ENCODE measurements at places on chromosomes 4 and X.

GRCh38 chrX:7948483-7948882 is 21.3 kb upstream of the PNPLA4 start:
- no peak for DNase-seq

DNA sequence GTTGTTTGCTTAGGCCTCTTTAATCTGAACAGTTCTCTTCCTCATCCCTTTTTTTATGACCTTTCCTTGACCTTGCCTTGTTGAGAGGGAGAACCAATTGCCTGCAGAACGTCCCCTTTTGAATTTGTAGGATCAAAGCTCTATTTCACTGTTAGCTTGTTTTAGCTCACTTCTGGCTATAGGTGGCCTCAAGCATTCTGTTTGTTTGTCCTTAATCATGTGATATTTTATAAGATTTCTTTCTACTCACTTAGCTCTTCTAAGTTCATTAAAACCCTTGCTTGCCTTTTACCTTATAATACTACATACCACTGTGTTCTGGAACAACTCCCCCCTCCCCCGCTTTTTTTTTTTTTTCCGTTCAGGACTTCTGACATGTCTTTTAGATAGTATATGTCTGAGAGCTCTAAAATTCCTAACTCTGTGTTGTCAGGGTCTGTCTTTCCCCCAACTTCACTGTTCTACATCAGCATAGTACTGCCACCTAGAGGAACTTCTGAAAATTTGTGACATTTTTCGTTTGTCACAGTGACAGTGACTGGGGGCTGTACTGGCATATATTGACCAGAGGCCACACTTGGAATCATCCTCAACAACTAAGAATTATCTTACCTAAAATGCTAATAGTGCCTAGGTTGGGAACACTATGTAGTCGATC is 128.5 kb downstream of the LARP7 start:
- DNase-seq: no peak

GRCh38 chrX:53253293-53254020 is 27.9 kb downstream of the IQSEC2 start:
- DNase-seq: no peak

- no peak for DNase-seq
These were observed 25.7 kb upstream of the BCORL1 start for GRCh38 chrX:129956765-129957164.

DNA sequence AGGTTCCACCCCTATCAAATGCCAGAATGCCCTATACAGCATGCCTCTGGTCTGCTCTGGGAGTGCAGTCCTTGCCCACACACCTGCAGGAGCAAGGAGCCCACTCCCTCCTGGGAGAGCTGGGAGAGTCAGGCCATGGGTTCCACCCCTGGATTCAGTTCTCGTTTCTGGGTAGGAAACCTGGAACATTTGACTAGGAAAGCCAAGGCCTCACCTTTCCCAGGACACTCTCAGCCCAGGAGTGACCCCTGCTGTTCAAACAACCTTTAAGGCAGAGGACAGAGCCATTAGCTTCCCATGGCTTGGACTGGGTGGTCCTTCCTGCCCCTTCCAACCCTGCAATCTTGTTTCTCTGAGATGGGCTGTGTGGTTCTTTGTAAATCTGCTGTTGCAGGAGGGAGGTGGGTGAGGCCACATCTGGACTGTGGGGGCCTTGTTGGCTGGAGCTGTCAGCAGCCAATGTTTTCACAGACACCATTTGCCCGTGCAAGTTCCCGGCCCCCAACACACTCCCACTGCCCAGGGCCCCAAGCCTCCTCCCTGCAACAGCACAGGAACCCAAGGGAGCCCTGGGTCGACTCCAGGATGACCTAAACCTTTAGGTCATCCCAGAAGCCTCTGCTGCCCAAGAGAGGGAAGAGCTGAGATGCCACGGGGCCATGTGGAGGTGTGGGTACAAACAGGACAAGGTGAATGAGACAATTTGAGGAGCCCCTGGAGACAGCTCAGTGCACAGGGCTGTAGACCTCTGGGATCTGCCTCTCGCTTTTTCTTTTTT is 104.4 kb downstream of the PJA1 start:
- no peak for DNase-seq

DNA sequence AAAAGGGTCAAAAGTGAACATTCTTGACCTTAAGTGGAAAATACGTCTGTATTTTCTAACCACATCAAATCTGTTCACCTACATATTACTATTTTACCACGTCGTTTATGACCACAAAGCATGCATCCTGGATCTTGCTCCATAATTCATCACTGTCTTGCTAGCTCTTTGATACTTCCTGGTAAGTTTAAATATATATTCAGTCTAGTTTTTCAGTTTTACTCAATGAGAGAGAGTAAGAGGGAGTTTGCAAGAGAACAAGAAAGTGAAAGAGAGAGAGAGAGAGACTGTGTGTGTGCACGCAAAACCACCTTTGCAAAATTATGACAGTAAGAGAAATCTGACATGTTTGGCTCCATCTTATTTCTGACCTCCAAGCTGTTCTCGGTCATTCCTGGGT is 173.7 kb upstream of the GALNTL6 start:
- DNase-seq: no peak

DNA sequence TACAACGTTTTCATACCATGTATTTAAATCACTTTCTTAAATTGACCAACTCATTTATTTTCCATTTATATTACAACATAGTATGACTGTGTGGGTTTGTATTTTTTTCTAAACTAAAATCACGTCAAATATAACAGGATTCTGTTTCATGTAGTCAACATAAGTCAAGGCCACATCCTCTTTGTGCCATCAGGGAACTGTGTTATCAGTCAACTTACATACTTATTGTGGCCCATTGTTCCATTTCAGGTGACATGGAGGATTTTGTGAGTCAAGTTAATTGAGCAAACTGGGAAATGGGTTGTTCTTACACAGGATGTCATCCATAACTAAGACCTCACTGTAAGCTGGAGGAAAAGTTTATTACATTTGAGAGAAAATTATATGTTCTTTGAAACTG is 35.9 kb downstream of the STK26 start:
- no peak for DNase-seq

DNA sequence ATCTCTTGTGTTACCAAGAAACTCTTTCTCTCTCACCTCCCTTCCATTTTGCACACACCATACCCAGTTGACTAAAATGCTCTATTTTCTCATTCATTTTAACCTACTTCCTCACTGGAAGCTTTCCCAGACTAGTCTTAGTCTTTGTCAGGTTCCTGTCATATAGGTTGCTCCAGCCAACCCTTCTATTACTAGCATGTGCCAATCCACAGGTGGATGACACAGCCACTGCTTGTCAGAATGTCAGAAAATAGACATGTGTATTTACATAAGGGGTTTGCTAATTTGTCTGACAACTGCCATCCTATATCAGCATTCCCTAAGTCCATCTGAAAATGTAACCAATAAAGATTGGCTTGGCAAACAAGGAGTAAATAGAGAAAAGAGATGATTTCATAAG is 239.2 kb upstream of the SMIM31 start:
- no peak for DNase-seq

DNA sequence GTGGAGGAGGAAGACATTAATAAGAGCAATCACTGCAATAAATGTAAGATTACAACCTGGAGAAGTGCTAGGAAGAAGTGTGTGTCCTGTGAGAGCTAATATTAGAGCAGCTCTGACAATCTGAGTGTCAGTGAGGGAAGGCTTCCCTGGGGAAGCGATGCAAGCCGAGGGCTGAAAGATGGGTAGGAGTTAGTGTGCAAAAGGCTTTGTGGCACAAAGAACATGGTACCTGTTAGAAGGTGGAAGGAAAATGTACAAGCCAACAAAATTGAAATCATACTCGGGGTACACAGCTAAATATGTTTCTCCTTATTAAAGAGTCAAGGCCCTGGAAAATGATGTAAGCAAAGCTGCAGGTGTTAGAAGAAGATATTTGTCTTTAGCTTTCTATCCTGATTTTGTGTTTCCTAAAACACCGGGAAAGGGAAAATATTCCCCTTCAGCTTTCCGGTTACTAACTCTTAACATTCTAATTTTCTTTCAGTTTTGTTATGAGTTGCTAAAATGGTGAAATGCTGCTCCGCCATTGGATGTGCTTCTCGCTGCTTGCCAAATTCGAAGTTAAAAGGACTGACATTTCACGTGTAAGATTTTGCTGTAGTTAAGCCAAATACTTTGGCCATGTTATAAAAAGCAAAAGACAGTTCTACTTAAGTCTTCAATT is 808 bp downstream of the THAP6 start:
- no peak for DNase-seq

- no peak for DNase-seq
These were observed 118.2 kb downstream of the NAF1 start for GRCh38 chr4:163048447-163048846.

DNA sequence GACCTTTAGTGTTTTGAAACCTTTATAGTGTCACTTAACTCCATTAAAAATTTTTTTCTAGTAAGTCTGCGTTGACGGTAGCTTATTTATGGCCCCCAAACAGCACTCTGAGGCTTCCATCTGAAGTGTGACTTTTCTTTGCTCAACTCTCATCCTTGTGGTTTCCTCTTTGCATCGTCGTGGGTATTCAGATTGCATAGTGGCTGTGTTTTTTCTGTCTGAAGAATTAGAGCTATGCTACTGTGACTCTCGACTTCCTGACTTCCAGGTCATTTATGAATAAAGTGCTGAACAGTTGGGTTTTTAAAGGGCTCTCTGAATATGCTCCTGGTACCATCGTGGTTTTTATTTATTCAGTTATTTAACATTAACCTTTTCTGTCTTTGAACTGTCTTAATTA is 44.9 kb downstream of the JADE1 start:
- DNase-seq: no peak

- no peak for DNase-seq
These were observed 63.0 kb upstream of the ZXDB start for GRCh38 chrX:57528670-57529255.

DNA sequence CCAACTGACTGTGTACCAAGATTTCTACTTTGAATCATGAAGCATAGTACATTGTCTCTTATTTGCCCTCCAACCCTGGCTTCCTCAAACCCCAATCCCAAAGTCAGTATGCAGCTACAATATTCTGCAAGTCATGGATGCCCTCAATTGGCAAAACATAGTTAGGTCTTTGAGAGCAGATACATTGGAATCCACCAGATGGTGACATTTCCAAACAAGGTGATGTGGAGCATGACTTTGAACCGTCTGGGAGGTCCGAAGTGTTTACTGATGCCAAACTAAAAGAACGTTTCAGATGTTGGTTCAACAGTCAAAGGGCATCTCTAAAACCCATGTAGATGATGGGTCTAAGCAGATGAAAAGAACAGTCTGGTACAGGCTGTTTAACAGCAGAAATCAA is 43.7 kb upstream of the FRMD7 start:
- DNase-seq: no peak

- no peak for DNase-seq
These were observed 320.4 kb downstream of the HNRNPD start for GRCh38 chr4:82053396-82053795.
